ENCODE measurements at places on chromosomes 6 and 20.

GRCh38 chr6:38443352-38444144 lies 196.2 kb downstream of the BTBD9 start:
- DNase-seq = no peak

- DNase-seq = no peak
Observed at GRCh38 chr6:44649365-44650025, 262.0 kb downstream of the CDC5L start.

DNA sequence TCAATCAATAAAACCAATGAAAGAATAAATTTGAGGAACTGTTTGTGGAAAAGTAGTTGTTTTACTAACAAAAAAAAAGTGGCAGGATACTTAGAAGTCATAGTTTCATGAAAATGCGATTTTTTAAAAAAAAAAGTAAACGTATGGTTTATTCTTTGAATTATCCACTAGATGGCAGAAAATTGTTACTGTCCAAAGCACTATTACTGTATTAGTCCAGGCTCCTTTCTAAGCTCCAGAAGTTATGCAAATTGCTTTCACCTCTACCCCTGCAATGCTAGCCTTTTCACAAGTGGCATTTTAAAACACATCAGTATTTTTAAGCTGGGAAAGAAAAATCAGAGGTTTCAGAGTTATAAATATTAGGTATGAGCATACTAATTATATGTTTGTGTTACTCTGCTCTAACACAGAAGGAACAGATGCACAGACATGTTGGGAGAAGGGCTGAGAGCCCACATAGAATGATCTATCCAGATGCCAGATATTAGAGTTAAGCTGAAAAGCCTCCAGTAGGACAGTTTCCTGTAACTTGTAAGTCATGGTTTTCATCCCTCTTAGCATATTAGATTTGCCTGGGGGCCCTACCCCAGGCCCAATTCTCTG lies 63.9 kb downstream of the FHL5 start:
- DNase-seq = no peak

DNA sequence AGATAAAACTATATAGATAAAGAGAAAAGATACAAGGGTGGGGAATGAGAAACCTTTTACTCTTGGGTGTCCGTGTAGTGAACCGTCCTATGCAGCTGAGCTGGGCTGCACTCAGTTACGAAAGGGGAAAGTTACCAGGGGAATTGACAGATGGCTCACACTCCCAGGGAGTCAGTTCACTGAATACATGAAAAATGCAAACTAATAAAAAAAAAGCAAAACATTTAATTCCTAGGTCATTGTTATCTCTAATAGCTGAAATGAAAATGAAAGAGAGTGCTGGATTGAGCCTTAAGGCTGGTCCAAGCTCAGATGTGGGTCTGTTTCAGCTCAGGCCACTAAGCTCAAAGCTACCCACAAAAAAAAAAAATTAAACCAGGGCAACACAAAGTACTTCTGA lies 138.0 kb downstream of the THBS2 start:
- DNase-seq = no peak

DNA sequence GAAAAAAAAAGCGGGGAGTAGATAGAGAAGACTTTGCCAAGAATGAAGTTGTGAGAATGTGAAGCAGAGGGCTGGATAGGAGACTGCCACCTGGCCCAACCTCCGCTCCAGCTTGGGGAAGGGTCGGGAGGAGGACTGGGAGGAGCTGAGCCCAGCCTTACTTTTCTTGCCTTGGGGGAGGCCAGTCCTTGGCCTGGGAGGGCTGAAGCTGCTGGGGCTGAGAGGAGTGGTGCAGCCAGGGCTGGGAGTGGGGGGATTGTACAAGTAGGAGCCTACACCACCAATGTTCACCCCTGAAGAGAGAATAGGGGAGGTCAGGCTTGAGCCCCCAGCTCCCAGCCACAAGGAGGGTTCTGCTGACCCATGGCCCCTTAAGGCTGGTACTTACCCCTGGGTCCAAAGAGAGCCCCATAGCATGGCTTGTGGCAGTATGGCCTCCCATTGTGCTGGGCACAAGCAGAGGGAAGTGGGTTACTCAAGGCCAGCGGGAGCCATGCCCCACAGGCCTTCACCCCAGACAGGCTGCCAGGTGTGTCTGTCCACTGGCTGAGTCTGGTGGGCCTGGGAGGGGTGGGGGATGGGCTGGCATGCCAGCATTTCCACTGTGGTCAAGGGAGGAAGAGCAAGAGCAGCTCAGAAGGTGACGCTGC lies 1.1 kb downstream of the CRIP3 start:
- DNase-seq = no peak

- no peak for DNase-seq
Observed at GRCh38 chr20:36932476-36933426, 18.8 kb downstream of the SAMHD1 start.

DNA sequence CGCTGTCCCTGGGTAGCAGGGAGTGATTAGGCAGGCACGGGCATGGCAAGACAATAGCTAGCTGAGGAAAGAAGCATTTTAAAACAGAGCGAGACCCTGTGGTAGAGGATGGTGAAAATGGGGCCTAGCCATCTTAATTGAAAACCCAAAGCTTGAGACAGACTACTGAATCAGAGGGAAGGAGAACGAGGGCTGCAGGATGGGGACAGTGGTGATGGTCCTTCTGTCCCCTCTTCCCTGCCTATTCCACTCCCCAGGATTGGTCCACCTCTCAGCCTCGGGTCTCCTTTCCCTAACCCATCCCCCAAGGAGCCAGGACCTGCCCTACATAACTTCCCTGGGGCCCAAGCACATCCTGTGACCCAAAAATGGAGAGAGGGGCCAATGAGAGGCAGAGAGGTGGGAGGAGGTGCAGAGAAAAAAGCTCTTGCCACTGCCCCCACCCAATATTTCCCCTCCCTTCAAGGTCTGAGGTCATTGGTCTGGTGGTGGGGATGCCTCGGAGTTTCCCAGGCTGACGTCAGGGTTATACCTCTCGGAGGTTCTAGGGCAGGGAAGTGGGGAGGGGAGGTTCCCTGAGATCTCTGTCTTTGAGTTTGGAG lies 884 bp upstream of the CUTA start:
- no peak for DNase-seq

- no peak for DNase-seq
Observed at GRCh38 chr6:100944644-100945043, 63.5 kb upstream of the ASCC3 start.

Data from activated CD4-positive, CD25-positive, alpha-beta regulatory T cell (primary cell).